Activated gamma-delta T cell treated with anti-CD3 and anti-CD28 coated beads, Interleukin-2, amount 50 U/mL, for 16 hours (primary cell): ENCODE measurements at places on chromosomes 7 and 10.

DNA sequence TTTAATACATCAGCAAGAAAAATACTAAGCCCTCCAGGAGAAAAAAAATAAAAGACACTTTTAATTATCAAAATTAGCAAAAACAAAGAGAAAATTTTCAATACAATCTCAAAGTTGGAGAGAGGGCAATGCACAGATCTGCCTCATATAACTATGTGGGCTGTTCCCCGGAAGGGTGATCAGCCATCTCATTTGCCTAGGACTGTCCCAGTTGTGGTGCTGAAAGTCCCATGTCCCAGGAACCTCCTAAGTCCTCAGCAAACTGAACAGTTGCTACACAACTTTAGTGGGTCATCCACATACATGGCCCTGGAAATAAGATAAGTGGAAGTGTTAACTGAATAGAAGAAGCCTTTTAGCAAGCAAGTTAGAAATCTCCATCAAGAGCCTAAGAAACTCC is 14.4 kb downstream of the CFAP70 start:
- DNase-seq: no peak

GRCh38 chr7:22393913-22394729 is 37.2 kb upstream of the RAPGEF5 start:
- no peak for DNase-seq

DNA sequence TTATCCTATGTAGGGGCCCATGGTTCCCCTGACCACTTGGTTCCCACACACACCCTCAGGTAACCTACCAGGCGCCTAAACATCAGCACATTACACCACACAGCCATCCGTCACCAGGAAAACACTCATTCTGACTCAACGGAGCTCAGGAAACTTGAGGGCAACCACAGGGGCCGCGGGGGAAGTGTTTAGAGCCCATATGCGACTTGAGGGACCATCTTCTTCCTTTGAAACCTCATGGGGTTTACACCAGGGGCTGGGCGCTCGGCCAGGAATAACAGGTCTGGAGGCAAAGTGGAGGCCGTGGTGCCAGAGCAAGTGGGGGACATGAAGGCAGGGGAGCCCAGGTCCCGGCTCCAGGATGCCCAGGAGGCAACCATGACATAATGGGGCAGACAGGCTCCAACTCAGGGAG is 1.5 kb downstream of the STX1A start:
- DNase-seq: peak; percentile 74

GRCh38 chr7:34067005-34067778 is 161.9 kb downstream of the BMPER start:
- DNase-seq: no peak

DNA sequence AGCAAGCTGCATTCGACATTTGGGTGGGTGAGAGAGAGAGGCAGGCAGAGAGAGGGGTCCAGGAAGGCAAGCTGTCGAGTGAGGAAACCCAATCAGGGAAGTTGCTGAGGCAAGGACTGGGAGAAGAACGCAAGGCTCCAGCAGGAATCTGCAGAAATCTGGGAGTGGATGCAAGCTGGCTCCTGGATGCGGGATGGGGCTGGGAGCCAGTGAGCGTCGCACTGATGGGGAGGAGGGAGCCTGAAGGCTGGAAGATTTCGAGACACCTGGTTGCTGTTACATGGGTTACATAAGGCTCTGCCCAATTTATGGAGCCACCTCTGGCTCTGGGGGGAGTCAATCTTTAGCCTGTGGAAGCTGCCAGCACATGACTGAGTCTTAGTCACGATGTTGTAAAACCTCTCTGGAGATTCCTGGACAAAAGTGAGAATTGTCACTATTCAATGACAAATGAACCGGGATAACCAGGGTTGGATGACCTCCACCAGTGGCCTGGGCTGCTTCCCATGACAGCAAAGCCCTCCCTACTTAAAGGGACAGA is 51.1 kb upstream of the ADRB1 start:
- DNase-seq: no peak

DNA sequence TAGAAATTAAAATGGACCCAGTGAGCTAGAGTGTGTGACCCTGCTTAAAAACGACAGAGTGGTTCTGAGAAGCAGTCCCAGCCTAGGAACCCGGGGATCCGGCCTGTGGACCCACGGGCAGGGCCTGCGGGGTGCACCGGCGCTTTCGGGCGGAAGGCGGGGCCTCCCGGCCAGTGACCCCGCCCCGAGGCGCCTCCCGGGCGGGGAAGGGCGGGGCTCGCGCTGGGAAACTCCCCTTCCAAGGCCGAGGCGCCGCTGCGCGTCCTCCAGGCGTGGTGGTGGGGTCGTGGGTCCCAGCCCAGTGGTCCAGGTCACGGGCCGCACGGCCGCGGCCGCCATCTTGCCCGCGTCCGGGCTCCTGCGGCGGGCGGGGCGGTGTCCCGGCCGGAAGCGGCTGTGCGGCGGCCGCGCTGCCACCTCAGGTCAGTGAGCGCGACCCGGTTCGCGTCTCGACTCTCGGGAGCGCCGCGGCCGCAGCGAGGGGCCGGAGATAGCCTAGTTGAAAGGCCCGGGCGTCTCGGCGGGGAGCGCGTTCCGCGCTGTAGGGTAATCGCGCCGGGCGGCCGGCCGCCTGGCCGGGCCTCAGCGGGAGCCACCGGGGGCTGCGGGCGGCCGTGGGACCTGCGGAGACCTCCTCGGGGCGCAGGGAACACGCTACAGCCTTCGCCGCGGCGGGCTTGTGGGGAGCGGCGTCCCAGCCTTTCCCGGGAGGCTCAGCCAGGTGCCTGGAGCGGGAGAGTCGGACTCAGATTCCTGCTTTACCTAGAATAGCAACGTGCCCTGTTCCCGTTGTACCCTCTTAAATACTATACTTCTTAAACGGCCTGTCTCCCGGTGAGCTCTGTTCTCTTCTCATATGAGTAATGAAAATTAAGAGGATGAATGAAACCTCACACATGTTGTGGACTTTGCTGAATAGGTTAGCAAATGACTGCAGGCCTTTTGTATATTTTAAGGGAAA is at the start of gene MIOS:
Gene MIOS, plus strand, starts transcription at position 234 of the 961 bp plus-strand sequence. CDS start 5,592 bp downstream, outside the sequence.
- peak; percentile 77 for DNase-seq

DNA sequence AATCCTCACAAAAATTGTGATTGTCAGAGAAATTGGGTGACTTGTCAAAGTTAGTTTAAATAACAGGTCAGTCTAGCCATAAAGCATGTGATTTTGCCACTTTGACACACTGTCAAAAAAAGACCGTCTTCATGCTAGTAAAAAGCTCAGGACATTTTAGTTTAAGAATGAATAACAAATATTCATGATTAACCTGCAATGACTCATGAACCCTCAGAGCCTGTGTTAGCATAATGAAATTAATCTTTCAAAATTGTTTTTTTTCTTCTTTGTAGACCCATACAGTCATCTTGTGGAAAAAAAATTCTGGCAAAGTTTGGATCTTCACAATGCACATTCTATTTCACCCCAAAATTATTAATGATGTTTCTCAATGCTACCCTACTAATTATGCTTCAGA is 255.2 kb upstream of the POT1 start:
- no peak for DNase-seq

DNA sequence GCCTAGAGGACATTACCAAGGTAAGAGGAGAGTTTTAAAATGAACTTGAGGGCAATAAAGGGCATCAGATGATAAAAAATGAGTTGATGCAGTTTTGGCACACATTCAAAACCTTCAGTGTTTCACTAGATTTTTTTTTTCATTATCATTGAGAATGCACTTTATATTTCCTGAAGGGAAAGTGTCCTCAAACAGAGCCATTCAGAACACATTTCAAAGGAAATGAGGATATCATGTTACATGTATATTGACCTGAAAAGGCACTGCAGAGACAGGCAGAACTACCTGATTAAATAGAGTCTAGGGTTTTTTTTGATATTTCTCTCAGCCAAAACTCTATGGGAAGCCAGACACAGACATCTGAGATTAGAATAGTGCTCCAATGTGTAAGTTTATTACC is 454.0 kb downstream of the NEBL start:
- no peak for DNase-seq

GRCh38 chr7:106282852-106283251 is 1.9 kb downstream of the NAMPT start:
- no peak for DNase-seq

DNA sequence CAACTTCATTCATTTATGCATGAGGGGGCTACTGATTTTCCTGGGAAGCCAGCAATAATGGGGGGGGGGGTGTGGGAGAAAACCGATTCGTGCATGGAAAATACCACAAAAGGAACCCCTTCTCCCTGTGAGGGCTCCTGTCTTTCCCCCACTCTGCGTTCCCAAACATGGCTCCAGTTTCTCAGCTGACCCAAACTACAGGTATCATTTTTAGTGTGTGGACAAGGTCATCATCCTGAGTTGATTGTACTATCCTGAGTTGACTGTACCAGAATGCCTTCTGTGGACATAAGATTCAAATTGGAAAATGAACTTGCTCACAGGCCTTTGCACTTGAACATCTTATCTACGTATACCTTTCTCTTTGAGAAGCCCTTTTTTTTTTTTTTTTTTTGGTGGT is 49.9 kb downstream of the ZRANB1 start:
- DNase-seq: no peak
